RPMI7951 (cell line): ENCODE measurements at places on chromosomes 7 and 10. TPM values are rescaled to one million over a fixed set of nuclear protein-coding genes. Genes with fewer than 3 reads are reported as not detected.

NEUROG3 gene
- total RNA-seq = not detected in 2 replicates

AGAP5 gene
- 0.59 TPM in 1 of 2 replicates, not detected in the other for total RNA-seq

UFSP1 gene
- 2.7 and 2.9 TPM in 2 replicates for total RNA-seq

DNA sequence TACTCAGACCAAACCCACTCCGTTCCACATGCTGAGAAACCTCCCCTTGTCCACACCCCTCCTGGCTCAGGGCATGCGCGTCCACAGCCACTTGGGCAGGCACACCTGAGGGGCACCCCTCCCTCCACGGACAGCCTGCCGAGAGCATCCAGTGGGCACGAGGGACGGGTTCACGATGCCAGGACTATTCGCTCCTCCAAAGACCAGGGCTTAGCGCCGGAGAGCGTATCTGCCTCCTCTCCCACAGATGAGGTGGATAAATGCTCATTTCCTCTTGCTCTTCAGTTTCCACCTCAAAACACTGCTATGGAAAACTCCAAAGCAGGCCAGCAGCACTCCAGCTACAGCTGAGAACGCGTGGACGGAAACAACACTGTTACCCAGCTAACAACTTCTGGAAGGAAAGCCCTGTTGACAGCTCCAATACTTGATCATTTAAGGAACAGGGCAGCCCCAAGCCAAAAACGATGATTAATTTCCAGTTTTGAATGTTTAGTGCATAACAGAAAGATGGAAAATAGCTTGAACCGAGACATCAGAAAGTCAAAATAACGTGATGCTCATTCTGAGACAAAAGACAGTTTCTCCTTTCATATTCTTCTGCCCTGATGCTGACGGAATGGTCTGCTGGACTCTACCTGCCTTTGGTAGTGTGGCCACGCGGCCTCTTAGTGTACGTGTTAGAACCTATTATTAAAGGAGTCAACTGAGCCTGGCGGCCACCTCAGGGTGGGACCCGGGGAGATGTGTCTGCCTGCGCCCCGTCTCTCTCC, 204.7 kb downstream of the DNAJB6 start:
- DNase-seq = no peak

DNA sequence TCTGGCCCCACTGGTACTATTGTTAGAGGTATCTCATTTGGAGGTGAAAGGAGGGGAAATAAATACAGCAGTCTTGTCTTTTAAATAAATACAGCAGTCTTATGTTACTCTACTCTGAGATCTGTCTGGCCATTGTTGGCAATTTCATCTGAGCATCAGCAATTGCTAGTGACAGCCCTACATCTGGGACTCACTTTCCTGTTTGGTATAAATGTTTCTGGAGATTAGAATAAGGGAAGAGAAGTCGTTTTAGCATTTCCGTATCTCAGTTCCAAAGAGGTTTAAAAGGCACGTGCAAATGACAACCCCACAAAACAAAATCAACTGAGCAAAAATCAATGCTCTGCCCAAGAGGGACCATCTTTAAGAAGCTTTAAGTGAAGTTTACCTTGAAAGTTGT, 18.1 kb upstream of the CNNM2 start:
- no peak for DNase-seq

- no peak for DNase-seq
These were observed 75.7 kb downstream of the PTPRE start for GRCh38 chr10:127982601-127983000.

DNA sequence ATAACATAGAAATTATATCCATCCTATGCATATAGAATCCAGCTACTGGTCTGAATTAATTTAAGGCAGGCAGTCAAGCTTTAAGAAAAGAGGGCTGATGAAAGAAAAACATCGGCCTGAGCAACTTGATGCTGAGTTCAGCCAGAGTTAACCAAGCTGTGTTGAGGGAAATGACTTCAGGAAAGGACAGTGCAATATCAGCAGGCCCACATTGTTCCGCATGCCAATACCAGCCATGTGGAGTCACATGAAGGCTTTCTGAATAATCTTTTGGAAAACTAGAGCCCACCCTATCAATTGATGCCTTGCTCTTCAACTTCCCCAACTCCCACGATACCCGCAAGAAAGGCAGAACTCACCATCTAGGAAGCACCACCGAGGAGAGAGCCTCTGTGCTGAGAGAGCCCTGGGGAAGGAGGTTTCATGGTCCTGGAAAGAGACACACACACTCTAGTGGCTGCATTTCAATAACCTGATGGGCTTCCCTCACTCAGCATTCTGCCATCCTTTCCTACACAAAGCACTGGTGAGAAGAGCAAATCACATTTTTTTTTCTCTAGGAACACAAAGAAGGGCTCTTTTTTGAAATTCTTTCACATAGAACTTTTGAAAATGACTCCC, 125.8 kb upstream of the PTN start:
- no peak for DNase-seq

DNA sequence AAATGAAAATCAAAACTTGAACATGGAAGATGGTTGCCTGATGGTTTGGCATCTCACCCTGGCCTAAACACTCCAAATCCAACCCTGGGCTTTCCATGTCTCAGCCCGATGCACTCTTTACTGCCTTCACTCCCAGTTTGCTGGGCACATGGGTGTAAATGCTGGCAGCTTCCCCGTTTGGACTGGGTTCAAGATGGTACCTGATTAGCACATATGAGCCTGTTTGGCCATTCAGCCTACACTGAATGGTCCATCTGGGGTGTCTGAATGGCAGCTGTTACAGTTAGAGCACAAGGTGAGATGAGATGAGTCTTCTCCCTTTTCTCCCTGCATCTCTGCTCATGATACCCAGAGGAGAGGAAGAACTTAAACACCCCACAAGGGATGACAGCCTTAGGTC, 37.1 kb downstream of the ATXN7L1 start:
- no peak for DNase-seq

DNA sequence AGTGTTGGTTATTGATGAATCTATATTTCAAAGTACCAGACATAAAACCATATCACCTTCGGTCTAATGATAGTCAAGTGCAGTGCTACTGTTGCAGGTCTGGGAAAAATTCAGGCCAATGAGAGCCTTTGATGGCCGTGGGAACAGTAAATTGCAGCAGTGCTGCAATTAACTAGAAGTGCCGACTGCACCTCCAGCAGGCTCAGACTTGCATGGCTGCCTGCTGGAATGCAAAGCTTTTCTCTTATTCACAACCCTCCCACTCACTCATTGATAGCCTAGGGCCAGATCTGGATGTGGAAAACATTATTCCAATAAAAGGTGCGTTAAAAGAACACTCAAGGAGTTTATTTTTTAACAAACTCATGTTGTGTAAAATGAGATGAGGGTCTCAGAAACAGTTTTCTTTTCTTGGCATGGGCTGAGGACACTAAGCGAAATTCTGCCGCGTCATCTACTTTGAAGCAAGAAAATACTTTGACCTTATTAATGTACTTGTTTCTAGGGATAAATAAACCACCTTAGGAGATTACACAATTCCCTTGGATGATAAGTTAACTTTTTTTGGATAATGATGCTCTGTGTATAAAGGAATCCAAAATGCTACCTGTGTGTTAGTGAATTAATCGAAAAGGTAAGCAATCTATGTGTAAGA, 17.1 kb downstream of the PLXDC2 start:
- no peak for DNase-seq

- DNase-seq = peak; percentile 33
These were observed 35.1 kb downstream of the SMNDC1 start for GRCh38 chr10:110269374-110270318.

- peak; percentile 12 for DNase-seq
These were observed 53.0 kb upstream of the TNKS2 start for GRCh38 chr10:91745090-91745831.

GRCh38 chr10:114824391-114824790, 2.8 kb downstream of the FHIP2A start:
- DNase-seq = no peak

- no peak for DNase-seq
These were observed 155.2 kb upstream of the ASAH2 start for GRCh38 chr10:50406457-50407070.
